ENCODE measurements at places on chromosomes 16 and 17.

GRCh38 chr17:18004884-18005305 is 32.2 kb downstream of the DRC3 start:
- DNase-seq, result no peak

- peak; percentile 53 for DNase-seq
These were observed 24.7 kb upstream of the KIFC3 start for GRCh38 chr16:57826706-57827625.

DNA sequence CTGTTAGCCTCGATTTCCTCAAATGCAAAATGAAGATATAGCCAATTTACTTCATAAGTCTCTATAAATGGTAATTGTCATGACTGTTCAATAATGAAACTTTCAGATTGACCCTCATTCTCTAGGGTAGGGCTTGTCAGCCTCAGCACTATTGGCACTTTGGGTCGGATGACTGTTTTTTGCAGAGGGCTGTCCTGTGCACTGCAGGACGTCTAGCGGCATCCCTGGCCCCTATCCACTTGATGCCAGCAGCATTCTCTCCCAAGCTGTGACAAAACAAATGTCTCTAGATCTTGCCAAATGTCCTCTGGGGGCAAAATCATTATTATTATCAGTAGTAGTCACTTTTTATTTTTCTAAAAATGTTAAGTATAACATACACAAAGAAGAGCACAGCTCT is 24.6 kb downstream of the CDH11 start:
- no peak for DNase-seq

DNA sequence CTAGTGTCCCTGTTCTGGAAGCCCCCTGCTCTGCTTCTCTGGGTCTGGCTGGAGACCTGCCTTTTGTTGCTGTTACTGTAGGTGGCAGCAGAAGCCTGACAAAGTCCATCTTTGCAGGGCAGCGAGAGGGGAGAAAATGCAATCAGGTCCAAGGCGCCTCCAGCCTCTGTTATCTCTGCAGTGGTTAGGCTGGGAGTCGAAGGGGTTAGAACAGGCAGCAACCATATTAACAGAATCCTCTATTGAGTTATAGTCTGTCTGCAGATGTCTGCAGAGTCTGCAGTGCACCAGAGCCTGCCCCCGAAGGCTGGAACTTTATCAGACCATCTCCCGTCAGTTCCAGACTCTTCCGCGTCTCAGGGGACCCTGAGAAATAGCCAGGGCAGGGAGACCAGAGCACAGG is 404.9 kb upstream of the EEF2KMT start:
- no peak for DNase-seq

- no peak for DNase-seq
These were observed 17.7 kb downstream of the YPEL2 start for GRCh38 chr17:59349178-59349577.

- DNase-seq, result no peak
These were observed 30.1 kb downstream of the DNAH2 start for GRCh38 chr17:7747635-7748071.

DNA sequence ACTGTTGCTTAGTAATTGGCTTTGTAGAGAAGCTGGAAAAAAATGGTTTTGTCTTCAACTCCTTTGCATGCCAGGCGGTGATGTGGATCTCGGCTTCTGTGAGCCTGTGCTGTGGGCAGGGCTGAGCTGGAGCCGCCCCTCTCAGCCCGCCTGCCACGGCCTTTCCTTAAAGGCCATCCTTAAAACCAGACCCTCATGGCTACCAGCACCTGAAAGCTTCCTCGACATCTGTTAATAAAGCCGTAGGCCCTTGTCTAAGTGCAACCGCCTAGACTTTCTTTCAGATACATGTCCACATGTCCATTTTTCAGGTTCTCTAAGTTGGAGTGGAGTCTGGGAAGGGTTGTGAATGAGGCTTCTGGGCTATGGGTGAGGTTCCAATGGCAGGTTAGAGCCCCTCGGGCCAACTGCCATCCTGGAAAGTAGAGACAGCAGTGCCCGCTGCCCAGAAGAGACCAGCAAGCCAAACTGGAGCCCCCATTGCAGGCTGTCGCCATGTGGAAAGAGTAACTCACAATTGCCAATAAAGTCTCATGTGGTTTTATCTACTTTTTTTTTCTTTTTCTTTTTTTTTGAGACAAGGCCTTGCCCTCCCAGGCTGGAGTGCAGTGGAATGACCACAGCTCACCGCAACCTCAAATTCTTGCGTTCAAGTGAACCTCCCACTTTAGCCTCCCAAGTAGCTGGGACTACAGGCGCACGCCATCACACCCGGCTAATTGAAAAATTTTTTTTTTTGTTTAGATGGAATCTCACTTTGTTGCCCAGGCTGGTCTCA is 6.2 kb upstream of the TMEM235 start:
- no peak for DNase-seq

DNA sequence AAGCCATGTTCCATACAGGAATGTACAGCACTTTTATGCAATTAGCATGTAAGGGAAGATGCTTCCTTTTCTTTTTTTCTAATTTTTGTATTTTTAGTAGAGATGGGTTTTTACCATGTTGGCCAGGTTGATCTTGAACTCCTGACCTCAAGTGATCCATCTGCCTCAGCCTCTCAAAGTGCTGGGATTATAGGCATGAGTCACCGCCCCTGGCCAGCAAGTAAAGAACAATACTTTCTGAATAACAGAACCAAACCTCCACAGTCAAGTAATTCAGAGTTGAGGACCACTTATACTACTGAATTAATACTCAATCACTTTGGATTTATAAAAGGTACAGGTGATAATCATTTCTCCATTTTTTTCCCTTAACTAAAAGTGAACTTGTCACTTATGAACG is 13.0 kb downstream of the C16orf87 start:
- no peak for DNase-seq

GRCh38 chr17:48262982-48263730 is 155.6 kb downstream of the SNX11 start:
- peak; percentile 15 for DNase-seq

GRCh38 chr16:9366048-9366969 is 274.9 kb downstream of the HAPSTR1 start:
- DNase-seq, result no peak

DNA sequence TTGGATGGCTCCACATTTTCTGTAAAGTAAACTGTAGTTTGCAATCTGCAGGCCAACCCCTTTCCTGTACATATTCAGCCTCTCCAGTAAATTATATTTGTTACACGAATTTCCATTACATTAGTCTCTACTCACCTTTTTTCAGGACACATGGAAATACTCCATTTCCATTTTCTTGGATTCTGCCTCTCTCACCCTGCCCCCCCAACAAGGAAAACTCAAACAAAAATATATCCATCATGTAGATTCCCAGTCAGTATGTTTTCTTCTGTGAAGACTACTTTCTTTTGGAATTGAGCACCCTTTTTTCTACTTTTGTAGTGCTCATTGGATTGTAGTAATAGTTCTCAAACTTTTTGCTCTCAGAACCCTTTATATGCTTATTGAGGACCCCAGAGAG is 2.9 kb downstream of the PPM1D start:
- DNase-seq, result no peak

GRCh38 chr17:13398853-13399252 is 202.9 kb downstream of the HS3ST3A1 start:
- DNase-seq, result no peak

GRCh38 chr17:40026816-40027613 is 11.8 kb downstream of the CSF3 start:
- DNase-seq, result peak; percentile 74

- DNase-seq, result no peak
These were observed 9.9 kb upstream of the CMTM4 start for GRCh38 chr16:66706506-66706880.

DNA sequence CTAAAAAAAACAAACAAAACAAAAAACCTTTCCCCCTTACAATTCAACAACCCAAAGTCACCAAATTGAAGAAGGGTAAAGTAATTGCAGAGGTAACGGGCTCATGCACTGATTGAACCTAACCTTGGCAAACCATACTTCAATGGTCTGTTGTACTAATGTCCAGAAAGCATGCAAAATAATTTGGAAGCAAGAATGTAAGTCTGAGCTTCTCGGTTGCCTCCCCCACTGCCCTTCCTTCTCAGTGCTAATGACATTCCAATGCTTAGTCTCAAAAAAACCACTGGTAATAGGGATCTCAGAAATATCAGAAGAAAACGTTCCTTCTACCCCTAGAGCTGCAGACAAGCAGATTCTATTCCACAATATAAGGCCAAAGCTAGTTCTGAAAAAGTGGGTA is 15.8 kb downstream of the KRABD2 start:
- DNase-seq, result no peak

- no peak for DNase-seq
These were observed 90.6 kb downstream of the TOX3 start for GRCh38 chr16:52456368-52456767.

GRCh38 chr16:56861092-56861610 is 3.9 kb upstream of the SLC12A3 start:
- DNase-seq, result no peak

DNA sequence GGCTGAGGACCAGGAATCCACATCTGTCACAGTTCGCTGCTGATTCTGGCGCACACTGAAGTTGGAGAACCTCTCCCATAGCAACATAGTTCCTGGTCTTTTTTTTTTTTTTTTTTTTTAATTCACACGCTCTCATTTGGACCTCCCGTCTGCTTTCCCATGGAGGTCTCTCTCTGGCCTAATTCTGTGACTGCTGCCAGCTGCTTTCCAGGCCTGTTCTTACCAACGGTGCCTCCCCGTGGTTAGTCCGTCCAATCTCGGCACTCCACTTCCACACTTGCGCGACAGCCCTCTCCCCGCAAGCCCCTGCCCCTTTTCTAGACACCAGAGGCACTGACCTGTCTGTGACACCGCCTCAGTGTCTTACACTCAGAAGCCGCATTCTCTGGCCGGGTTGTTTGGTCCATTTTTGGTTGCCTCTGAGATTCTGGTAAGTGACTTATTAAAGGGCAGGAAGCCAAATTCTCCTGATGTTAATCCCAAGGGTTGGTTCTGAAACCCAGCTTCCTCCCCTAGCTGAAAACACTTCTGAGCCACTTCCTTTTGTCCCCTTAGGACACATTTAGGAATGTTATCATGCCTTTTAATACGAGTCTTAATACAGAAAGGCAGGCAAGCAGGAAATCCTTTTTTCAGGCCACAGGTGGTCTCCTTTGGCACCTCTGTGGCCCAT is 1.1 kb upstream of the AKTIP start:
- peak; percentile 30 for DNase-seq

DNA sequence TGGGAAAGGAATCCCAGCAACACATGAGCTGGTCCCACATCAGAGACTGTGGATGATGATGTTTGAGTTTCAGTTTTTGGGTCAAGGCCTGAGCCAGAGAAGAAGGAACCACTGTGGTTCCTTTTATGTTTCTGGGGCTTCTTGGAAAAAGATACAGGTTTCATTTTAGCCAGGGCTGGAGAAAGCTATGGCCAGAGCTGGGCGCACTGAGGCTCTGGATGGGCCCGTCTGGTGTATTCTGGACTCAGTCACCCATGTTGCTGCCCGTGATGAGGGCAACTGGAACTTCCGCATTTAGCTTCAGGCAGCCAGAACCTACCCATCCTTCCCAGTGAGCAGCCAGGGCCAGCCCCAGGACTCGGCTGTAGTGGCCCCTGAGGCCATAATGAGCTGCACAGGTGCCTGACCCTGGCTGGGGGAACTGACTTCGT is 15.0 kb upstream of the PITPNA start:
- no peak for DNase-seq

GRCh38 chr17:61399131-61400065 is at the start of gene TBX2:
Gene TBX2 (plus strand): TSS chr17:61399843. CDS start chr17:61400177, 334 bp downstream.
- DNase-seq, result no peak

- DNase-seq, result no peak
These were observed 3.1 kb downstream of the RAB11FIP4 start for GRCh38 chr17:31394544-31394943.

DNA sequence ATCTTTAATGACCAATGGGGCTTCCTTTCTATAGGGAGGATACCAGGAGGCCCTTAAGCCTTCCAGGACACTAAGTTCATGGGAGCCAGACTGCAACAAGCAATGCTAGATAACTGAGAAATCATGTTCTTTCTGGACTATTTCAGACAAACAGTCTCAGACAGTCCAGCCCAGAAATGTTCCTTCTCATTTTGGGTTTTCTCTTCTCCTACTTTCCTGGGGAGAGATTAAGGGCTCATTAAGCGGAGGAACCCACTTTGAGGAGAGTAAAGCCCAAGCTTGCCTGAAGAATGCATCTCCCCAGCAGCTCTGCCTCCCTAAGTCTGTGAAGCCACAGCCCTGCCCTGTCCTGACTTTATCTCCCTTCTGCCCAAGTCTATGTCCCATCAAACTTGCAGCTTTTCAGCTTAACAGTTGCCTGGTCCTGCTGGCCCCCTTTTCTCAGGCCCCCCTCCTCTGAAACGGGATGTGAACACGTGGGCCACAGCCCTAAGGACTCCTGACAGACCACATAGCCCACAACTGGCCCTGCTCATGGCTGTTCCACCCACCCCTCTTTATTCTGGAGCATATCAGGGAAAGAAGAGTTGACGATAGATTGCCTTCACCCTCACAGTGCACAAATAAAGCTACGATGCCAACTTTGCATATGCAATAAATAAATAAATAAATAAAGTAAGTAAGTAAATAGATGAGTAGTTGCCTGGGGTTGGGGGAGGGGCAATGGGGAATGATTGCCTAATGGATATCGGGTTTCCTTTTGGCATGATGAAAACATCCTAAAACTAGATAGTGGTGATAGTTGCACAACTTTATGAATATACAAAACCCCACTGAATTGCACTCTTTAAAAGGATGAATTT is 111.0 kb downstream of the N4BP1 start:
- no peak for DNase-seq

GRCh38 chr17:62739645-62740388 is 68.3 kb downstream of the MARCHF10 start:
- no peak for DNase-seq

DNA sequence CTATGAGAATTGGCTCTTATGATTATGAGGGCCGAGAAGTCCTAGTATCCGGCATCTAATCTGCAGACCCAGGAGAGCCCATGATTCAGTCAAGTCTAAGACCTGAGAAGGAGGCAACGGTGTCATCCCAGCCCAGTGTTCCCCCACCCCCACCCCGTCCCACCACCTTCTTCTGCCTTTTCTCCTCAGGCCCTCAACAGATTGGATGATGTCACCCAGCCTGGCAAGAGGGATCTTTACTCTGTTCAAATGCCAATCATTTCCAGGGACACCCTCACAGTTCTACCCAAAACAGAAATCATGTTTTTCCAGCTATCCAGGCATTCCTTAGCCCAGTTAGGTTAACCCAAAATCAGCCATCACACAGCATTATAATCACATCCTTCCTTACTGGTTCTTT is 10.0 kb upstream of the GAA start:
- DNase-seq, result no peak

GRCh38 chr17:69188064-69188463 is 40.6 kb downstream of the ABCA10 start:
- DNase-seq, result no peak

- no peak for DNase-seq
These were observed 5.4 kb downstream of the NDUFAF8 start for GRCh38 chr17:81244358-81245023.

DNA sequence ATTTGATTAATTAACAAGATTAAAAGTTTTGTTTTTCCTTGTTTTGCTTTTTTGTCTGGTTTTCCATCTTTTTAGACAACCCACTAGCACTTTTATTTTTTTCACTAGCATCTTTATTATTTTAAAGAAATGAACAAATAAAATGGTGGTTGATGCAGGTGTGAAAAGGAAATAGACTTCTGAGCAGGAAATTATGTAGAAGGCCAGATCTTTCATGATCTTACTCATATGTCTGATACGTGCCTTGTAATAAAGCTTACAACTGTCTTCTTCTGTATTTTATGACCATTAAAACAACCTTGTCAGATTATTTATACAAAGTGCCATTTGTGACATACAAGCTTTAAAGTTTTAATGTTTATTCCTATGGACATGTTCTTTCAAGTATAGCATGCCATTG is 6.3 kb downstream of the SLFN12L start:
- DNase-seq, result no peak

- no peak for DNase-seq
These were observed 27.6 kb upstream of the NXPH3 start for GRCh38 chr17:49548051-49548505.

- no peak for DNase-seq
These were observed 9.0 kb upstream of the CXCL16 start for GRCh38 chr17:4748686-4749085.

Measured in NCI-H1092 (cell line).